Effector CD4-positive, alpha-beta T cell (primary cell): ENCODE measurements at places on chromosomes 1 and 21.

GRCh38 chr1:47207803-47208373 is 18.1 kb upstream of the PDZK1IP1 start:
- DNase-seq, result no peak

DNA sequence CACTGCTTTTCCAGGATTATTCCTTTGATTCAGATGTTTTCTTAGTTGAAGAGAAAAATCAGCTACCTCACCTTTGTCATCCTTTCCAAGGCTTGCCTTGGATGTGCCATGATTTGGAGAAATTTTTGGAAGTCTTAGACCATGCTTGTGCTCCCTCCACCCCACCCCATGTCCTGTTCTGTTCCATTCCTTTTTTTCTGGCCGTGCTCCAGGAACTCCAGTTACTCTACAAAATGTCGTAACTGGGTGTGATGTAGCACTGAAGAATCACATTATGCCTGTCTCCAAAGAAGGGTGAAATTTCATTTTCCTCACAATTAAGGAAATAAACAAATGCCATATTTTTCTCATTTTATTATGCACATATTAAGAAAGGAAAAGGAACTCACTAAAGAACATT is 217.8 kb upstream of the ZRANB2 start:
- DNase-seq, result no peak

DNA sequence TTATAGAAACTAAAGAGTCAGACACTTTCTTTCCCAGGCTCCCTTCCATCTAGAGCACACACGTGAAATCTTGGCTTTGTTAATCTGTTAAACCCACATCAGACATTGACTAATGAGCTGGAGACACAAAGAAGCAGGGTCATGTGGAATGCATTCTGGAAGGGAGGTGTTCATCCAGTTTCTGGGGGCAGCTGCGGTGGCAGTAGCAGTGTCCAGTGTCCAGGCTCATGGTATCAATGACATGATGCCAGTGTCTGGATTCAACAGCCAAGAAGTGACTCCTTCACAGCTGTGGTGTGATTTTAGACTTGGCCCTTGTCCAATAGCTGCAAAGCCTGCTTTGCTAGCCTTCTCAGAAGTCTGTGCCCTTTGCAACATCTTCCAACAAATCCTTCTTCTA is 95.2 kb downstream of the NTPCR start:
- DNase-seq, result no peak

DNA sequence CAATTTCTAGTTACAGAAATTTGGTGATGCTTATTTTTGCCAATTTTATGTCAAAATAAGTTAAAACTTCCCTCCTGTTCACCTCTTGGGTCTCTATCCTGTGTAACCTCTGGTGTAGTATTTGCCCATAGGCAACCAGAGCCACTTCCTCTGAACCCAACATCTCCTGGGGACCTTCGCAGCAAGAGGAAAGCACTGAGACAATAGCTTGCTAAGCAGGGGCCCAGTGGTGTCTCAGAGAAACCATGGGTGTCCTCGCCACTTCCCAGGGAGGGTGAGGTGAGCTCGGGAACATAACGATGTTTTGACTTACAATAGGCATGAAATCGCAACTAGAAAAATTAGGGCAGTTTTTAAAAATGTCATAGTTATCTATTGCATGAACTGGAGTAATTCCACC is 56.4 kb upstream of the SCCPDH start:
- no peak for DNase-seq

DNA sequence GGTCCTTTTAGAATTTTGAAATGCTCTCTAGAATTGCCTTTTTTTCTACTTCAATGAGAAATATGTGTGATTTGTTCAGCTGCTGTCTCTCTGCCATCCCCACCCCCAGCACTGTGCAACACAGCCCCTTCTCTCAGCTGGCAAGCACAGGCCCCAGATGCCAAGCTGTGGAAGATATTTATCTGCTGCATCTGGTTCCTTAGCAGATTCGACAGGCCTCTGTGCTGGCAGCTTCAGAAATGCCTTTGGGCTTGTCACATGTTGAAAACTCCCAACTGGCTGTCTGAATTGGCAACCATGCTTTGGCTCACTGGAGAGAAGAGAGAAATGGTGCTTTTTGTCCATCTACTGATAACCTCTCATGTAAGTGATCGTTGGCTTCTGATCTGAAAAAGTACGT is 206.7 kb upstream of the C1orf87 start:
- DNase-seq, result no peak

- DNase-seq, result no peak
Measured at GRCh38 chr1:1132042-1132950, 16.4 kb upstream of the C1orf159 start.

GRCh38 chr21:32392880-32393676 is at the start of gene URB1:
TSS of gene URB1 (minus strand) at chr21:32393012. CDS start at chr21:32392910, 102 bp downstream.
- peak; percentile 89 for DNase-seq

DNA sequence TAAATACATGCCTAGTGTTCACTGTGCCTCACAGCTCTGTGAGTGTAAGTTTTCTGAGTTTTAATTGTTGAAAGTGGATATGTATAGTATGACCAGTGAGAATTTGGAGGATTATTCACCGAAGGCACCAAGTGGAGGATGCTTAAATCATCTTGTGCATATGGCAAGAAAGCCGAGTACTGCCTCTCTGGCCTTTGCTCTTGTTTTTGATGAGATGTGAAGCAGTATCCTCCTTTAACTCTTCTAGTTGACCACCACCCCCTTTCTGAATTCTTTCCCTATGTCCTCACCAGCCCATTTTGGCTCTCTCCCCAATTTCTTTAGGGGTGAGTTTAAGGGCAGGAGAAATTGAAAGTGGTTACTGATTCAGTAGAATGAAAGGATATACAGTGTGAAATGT is 130.4 kb downstream of the SYT2 start:
- no peak for DNase-seq

DNA sequence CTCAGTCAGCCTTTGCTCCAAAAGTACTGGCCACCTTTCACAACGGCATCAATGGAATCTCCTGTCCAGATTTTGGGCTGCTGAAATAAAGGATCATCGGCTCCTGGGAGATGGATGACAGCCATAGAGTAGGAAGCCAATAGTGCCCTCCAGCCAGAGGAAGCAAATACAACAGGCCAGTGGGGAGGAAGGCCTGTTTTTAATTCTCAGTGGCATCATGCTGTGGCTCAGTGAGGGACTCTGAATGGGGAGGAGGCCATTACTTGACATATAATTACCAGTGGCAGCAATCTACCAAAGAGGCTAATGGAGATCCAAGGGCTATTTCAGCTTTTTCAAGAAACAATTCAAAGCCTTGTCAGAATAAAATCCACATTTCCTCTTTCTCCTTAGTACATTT is 26.7 kb downstream of the COLGALT2 start:
- no peak for DNase-seq

DNA sequence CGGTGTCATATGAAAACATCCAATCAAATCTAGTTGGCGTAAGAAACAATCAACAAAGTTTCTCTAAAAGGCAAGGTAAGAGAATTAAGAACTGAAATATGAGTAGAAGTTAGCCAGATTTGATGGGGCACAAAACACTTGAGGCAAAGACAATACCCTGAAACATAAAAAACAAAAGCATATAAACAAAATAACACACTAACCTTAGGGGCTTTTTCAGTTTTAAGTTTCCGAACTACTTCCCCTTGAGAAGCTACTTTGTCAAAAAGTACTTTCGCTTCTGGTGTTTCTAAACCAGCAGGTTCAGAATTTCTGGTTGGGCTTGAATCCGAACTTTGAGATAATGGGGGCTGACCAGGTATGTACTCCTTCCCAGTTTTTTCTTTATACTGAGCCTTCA is 57.9 kb downstream of the EPRS1 start:
- no peak for DNase-seq

DNA sequence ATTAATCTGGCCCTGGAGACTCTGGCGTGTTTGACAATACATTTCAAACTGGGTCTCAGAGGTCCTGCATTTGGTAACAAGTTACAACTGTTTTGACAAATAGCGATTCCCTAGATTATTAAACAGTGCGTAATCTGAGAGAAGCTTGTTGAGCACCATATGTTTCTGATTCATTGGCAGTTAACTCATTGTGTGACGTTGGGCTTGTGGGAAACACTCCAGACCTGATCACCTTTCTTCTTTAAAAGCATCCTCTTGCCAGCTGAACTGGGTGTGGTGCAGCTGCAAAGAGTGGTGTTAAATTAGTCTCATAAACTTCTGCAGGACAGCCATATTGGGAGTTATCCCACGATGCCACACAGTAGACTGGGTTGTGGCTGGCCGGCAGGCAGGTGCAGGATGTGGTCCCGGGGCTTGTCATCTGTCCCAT is 82.7 kb downstream of the CDC7 start:
- DNase-seq, result no peak

- no peak for DNase-seq
Measured at GRCh38 chr1:6258675-6259074, 2.2 kb downstream of the GPR153 start.

DNA sequence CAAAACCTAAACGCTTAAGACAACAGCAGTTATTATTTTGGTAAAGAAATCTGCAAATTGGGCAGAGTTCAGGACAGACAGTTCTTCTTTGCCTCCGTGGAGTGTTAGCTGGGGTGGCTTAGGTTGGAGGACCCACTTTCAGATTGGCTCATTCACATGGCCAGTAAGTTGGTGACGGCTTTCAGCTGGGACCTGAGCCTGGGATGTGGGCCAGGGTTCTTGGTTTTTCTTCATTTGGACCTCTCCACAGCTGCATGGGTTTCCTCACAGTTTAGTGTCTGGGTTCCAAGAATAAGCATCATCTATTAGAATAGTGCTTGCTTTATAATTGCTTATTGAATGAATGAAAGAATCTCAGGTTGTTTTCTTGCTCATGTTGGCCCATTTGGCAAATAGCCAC is 72.2 kb downstream of the ATF6 start:
- no peak for DNase-seq

- DNase-seq, result no peak
Measured at GRCh38 chr1:11680270-11681070, 478 bp downstream of the MAD2L2 start.

DNA sequence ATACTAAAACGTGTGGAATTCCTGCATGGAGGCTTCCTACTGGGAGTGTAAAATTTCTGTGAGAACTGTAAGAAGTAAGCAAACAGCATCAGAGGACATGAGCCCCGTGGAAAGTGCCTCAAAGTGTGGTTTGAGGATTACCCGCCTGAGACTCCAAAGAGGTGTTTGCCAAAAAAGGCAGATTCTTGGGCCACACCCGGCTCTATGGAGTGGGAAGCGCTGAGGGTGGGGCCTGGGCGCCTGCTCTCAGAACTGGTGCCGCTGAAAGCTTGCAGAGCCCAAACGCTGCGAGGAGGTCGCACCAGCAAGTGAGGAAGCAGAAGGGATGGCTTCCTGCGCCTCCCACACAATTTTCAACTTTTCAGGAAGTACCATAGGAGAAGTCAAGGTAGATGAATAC is 43.0 kb upstream of the PSEN2 start:
- DNase-seq, result no peak

- no peak for DNase-seq
Measured at GRCh38 chr1:206002871-206003801, at the start of gene RAB7B. TSS of gene RAB7B (minus strand) at chr1:206003395. CDS start at chr1:205994135, 9,260 bp downstream.

GRCh38 chr1:233340966-233341516 is 13.5 kb downstream of the MAP3K21 start:
- DNase-seq, result no peak

DNA sequence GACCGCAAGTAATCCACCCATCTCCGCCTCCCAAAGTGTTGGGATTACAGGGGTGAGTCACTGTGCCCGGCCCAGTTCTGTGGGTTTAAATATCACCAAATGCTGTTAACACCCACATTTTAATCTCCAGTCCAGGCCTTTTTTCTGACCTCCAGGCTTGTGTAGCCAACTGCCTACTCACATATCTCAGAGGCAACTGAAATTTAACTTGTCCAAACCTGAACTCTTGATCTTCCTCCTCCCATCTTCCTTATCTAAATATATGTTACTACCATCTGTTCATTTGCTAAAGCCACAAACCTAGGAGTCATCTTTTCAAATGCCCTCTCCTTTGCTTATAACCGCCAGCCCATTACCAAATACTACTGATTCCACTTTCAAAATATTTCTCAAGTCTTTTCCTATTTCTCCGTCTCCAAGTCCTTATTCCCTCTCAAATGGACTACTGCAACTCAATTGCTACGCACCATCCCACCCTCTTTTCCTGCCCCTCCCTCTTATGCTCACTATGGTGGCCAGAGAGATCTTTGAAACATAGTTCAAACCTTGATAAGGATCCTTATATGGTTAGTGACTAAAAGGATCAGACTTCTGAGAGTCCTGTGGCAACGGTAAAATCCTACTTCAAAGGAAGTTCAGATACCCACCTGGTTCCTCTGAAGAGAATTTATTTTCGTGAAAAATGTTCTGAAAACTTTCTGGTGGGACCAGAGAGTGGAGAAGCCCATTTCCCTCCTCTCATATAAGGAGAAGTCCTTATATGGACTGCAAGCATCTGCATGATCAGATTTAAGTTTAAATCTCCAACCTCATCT is 78.5 kb upstream of the CDC42BPA start:
- DNase-seq, result no peak

DNA sequence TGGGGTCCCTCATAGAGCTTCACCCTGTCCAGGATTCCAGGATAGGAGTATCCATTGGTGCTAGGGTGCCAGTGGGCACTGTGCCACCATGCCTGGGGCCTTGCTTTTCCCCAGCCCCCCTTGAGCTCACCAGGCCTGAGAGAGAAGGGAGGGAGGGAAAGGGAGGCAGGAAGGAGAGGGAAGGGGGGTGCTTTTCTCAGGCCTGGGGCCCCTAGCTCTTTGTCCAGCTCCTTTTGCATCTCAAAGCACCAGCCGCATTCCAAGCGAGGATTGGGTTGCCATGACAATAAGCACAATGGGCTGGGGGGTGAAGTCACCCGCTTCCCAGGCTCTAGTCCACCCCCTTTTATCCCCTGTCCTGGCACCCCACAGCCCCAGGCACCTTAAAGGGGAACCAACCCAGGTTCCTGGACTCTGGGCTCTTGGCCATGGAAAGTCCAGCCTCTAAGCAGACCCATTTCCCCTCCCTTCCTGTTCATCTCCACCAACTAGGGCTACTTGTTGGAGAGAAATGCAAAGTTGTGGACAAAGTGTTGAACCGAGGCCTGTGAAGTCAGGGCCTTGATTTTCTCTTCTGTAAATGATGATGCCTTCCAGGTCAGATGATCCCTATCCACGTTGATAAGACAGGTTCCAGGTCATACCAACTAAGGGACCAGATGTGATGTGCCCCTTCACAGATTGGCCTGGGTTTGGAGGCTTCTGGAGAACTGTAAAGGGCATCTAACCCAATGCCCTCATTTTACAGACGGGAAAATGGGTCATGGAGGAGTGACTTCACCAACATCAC is 11.4 kb downstream of the THBS3 start:
- DNase-seq, result no peak

- DNase-seq, result no peak
Measured at GRCh38 chr1:162710345-162710744, 78.1 kb downstream of the DDR2 start.

DNA sequence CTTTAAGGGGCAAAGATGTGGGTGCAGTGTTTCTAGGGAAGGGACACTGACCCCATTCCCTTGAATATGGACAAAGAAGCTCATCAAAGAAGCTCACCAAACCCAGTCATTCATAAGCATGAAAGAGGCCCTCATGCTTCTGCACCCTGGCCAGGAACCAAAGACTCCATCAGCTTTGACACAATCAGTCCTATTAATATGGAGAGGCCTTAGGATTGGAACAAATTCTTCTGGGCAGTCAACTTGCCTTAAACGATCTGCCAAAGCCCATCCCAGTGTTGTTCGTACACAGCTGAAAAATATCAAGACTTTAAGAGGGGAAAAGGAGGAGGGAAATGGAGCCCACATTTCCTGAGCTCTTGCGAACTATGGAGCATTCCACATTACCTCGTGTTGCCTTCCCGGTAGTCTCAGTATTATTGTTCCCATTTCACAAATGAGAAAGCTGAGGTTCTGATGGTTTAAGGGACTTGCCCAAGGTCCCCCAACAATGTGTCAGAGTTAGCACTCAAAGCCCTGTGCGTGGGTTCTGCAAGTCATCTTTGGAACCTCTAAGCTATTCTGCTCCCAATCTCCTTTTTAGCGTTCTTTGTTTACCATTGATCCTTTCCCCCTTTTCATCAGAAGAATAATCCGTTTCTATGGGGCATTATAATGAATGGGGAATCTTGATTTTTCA is 161.9 kb downstream of the ZBTB18 start:
- DNase-seq, result no peak
